Hippocampal formation (tissue), 2 donors: ENCODE measurements at places on chromosomes 7 and 10.

DNA sequence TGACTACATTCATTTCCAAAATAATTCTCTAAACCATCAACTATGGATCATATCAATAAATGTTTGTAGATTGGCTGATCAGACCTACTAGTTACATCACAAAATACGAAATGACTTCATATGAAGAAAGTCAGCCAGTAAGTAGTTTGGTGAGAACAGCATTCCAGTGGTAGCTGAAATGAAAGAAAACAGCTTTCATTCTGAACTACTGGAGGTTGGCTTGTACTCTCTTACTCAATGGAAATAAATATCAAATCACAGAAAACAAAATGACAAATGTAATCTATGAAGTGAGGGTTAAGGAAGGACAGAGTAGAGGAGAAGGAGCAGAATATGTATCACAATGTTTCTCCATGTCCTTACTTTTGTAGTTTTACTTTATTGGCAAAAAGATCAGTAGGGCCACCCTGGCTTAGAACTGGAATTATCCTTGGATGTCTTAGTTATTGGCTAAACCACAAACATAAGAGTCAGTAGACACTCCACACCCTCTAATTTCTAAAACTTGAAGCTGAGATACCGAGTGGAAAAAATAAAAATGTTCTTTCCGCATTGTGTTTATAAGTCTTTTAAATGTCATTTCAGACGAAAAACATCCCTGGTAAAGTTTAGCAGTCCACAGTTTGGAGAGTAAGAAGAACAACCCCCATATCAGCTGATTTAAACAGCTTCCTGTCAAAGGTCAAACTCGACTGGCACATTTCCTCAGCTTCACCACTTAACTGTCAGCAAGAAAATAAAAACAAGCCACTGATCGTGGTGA lies 74.0 kb upstream of the DGKI start:
- no peak for DNase-seq

- DNase-seq: peak; percentile 68
Observed at GRCh38 chr10:114821293-114821914, at the start of gene FHIP2A. Gene FHIP2A, plus strand, starts transcription at chr10:114821780. Its CDS starts 299 bp downstream, at chr10:114822079.

DNA sequence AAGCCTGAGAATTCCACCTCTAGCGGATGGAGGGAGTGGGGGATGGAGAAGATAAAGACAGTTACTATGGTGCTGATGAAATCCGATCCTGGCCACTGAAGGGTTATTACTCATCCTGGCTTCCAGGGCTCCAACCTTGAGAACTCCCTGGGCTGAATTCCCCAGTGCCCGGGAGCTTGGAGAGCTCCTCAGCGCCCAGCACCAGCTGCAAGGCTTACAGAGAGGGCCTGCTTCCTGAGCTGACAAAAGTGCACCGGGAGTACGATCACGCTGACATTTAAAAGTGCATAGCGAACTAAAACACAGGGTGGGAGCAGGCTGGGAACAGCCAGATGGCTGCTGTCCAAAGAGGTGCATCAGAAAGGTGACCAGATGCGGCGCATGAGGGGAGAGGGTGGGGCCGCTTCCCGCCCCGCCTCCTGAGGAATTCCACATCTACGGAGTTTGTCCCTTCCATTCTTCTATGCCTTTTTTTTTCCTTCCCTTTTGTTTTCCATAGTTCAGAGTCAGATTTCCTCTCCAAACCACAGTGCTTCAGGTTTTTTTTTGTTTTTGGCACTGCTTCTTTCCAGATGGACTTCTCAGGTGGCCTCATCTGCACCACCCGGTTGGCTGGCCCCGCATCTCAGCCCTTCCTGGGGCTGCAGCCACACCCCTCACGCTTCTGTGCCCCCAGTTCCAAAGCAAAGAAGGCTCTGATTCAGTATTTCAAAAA lies 62.4 kb upstream of the MKRN1 start:
- no peak for DNase-seq

DNA sequence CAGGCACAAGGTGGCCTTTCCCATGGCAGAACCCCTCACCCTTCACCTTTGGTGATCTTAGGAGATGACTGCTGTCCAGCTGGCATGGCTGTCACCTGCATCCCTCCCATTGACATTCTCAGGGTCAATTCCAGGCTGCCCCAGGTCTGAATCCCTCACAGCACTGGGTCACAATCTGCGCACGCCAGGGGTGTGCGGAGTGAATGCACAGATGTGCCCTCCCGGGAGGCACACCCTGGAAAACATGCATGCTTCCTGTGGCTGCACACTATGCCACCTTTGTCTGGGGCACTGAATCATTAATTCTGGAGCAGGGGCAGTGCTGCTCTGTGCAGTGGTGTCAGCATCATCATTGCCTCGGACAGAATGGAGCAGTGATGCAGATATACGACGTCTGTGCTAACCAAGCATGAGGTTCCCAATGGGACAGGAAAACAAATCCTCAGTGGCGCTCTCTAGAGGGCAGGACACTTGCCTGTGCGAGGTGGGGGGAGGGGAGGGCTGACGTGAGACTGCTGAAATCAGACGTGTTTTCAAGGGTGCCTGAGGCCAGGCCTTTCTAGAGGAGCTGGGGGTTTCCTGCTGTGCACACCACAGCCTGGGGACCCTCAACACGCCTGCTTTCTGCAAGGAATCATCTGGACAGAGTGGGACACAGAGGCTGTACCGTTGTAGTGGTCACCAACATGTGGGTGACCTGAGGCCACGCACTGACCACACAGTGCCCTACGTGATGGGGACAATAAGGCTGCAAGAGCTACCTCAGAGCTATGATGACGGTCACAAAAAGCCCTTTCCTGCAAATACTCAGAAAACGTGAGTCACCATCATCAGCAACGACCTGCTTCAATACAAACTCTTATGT lies 77.9 kb downstream of the HIPK2 start:
- no peak for DNase-seq

DNA sequence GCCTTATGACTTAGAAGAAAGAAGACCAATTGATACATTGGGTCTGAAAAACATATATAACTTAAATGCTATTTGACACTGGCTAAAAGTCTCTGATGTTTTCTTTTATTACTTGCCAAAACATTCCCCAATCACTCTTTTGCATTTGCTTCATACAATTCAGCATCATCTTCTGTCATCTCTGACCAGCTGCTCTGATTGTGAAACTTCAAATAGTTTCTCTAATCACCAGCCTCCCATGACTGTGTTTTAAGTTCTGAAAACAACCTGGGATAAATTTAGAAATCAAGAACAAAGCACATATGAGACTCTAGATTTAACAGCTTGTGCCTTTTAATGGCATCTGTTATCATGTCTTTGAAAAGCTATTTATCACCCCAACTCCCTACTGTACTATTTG lies 208.4 kb upstream of the KCND2 start:
- DNase-seq: no peak

DNA sequence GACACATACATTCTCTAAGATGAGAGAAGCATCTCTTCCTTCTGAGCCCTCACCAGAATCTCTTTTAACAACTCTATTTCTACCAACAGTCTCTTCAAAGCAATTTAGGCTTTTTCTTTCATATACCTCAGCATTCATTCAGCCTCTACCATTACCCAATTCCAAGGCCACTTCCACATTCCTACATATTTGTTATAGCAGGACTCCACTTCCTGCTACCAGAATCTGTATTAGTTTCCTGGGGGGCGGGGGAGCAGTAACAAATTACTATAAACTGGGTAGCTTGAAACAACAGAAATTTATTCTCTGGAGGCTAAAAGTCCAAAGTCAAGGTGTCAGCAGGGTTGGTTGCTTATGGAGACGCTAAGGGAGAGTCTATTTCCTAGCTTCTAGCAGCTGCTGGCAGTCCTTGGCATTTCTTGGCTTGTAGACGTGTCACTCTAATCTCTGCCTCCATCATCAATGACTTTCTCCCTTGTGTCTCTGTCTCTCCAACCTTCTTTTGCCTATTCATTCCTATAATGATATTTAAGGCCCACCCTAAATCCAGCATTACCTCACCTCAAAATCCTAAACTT lies 7.4 kb downstream of the PRPS1L1 start:
- DNase-seq: no peak

DNA sequence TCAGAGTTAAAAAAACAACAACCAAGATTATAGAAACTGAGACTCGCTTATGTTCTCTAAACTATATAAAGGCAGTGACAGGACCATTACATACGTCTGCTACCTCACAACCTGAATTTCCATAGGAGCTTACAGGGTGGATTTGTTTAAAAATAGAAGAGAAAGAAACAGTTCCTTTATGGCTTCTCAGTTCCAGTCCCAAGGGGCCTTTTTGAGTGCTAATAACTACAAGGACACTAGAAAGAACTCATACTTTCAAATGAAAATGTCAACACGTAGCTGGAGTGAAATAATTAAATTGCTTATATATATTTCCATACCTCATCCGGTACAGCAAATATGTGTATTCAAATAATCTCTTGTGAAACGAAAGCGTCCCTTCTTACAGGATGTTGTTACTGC lies 19.7 kb downstream of the TSPAN12 start:
- no peak for DNase-seq

DNA sequence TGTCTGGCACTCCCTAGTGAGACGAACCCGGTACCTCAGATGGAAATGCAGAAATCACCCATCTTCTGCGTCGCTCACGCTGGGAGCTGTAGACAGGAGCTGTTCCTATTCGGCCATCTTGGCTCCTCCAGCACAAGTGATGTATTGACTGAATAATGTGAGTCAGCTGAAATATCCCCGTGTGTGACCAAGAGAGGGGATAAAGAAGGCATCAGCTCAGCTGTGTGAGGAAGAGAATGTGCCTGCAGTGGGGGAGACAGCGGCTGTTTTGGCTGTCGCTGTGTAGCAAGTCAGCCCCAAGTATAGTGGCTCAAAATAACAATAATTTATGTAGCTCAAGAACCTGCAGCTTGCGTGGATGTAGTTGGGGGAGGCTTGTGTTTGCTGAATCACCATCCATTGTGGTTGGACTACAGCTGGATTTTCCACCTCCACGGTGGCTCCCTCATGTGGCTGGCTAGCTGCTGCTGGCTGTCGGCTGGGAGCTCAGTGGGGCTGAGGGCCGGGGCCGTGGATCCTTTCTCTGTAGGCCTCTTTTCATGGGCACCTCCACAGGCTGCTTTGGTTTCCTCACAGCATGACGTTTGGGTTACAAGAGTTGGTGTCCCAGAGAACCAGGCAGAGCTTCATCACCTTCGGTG lies 434.5 kb downstream of the CCSER2 start:
- DNase-seq: no peak

DNA sequence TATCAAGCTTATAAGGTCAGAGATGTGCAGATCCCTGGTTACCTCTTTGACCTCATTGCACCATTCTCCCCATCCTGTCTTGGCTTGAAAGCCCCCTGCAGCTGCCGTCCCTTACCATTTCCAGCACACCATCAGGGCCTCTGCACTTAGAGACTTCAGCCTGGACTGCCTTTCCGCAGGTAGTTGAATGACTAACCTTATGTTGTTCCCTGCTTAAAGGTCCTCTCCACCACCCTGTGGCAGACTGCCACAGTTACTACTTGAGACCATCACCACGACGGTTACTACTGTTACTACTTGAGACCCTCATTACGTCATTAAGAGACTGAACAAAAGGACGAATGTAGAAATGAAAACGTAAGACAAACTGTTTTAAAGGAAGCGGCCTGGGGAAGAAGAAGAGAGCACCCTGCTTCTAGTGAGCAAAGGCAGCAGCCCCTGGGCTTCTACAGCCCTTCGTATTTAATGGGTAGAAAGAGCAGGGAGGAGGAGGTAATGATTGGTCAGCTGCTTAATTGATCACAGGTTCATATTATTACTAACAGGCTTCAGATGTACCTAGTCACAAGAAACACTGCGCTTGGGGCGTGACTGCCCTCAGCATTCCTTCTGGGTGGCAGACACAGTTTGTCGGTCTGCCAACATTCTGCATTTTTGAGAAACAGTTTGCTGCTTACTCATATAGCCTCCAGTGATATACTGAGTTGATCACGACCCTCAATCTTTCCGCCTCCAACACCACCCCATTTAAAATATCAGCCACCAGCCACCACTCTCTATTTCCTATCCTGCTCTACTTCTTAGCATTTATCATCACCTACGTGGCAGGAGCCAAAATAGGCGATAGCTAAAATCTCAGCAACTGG lies 74.1 kb upstream of the PARD3 start:
- DNase-seq: no peak

- DNase-seq: no peak
Observed at GRCh38 chr7:22442187-22442881, 57.7 kb downstream of the STEAP1B start.

DNA sequence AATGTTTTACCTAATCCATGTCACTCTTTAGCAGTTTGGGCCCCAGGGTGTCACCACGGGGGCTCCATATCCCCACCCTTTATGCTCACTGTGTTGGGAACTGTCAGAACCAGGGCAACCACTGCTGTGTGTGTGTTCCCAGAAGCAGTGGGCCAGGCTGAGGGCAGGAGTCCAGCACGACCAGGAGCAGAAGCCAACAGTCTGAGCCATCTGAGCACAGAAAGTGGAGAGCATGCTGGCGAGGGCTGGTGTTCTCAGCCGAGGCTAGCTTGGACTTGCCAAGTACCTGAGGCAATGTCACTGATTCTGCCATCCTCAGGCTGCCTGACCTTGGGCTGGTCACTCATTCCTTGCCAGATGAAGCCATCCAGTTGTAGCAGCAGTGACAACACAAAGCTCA lies 285.0 kb downstream of the BMPER start:
- peak; percentile 12 for DNase-seq

GRCh38 chr7:137254766-137255165 lies 88.8 kb downstream of the PTN start:
- no peak for DNase-seq

GRCh38 chr10:62109587-62110293 lies 158.9 kb downstream of the RTKN2 start:
- DNase-seq: no peak

GRCh38 chr7:104926601-104927041 lies 87.4 kb upstream of the KMT2E start:
- no peak for DNase-seq

DNA sequence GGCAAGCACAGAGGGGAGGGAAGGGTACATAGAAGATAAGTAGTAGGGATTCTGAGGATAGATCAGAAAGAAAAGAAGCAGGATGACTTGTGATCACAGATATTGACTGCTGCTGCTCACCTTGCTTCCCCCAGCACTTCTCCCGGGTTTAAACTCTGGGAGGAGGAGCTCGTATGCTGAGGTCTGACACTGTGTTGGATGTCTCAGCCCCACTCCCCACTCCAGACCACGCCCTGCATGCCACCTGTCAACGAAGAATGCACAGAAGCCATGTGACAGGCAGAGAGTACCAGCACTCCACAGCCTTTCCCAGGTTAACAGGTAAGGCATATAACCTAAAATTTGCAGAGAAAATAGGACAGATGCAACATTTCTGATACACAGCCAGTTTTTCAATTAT lies 388.9 kb downstream of the TNS3 start:
- no peak for DNase-seq
